ENCODE measurements at places on chromosomes 3 and 15. TPM values are rescaled to one million over a fixed set of nuclear protein-coding genes. Genes with fewer than 3 reads are reported as not detected.

GRCh38 chr15:100032358-100033085 is 299.3 kb upstream of the LYSMD4 start:
- no peak for DNase-seq

DNA sequence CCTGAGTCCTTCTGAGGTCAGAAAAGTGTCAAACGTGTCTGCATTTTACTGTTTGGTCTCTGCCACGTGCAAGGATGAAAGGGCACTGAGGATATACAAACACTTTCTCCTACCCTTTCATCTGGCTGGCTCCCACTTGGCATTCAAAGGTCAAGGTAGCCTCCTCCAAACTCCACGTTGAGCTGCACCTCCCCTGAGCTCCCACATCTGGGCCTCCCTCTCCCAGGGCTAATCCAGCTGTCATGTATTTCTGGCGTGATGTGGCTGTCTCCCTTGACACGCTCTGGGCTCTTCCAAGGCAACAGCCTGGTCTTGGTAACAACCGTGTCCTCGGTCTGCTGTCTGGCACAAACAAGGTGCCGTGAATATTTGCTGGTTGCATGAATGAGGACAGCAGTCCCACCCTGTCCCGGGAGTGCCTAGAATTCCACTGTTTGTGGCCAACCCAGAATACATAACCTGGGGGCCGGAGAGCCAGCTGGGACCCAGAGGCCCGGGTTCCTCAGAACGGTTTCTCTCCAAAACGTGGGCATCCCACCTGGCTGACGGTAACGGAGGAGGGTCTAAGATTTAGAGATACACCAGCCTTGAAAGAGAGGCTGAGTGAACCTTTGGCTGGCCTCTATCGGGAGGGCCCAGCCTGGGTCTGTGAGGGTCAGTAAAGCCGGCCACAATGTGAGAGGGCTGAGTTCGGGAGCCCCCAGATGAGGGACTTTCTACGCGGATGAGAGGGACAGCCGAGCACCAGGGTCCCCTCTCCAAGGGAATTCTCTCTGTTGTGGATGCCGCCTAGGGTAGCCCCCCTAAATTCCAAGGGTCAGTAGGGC is 767 bp downstream of the GLT8D1 start:
- DNase-seq: no peak

DNA sequence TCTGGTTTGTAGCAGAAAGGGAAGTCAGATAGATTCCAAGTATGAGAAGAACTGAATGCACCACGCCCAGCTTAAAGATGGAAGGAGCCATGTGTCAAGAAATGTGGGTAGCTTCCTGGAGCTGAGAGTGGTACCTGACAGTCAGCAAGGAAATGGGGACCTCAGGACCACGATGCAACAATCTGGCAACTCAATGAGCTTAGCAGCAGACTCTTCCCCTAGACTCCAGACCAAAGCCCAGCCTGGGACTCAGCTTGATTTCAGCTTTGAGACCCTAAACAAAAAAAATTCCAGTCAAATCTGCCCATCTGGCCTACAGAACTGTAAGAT is 24.4 kb downstream of the MIX23 start:
- no peak for DNase-seq

The ITPKA gene
- polyA plus RNA-seq: not detected

DNA sequence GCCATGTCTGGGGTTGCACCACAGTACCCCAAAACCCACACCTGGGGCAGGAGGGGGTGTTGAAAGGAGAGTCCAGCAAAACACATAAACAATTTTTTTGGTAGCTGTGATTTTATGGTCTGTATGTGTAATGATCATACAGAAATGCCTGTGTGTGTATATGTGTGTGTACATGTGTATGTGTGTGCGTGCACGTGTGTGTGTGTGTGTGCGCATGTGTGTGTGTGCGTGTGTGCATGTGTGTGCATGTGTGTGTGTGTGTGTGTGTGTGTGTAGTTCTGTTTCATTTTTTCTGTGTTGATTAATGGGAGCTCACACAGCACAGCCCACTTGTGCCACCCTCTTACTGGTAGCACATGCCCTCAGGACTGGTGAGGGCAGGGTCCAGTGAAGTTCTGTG is 96.3 kb upstream of the OXTR start:
- no peak for DNase-seq

DNA sequence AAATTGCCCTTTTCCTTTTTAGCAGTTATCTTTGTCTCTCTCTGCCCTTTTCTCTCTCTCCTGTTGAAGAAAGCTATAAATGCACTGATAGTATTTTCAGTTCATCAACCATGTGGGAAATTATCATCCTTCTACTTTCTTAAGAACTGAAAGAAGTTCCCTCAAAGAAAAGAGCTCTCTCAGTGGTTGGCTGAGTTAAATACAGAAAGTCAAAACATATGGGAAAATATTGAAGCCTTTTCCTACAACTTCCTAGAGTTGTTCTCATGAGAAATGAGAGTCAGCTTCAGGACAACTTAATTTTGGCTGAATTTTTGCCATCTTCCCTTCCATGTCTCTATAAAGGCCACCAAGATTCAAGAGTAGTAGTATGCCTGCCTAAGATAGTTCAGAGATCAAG is 96.7 kb downstream of the NFKBIZ start:
- DNase-seq: no peak
